ENCODE measurements at places on chromosomes 3 and 15.

DNA sequence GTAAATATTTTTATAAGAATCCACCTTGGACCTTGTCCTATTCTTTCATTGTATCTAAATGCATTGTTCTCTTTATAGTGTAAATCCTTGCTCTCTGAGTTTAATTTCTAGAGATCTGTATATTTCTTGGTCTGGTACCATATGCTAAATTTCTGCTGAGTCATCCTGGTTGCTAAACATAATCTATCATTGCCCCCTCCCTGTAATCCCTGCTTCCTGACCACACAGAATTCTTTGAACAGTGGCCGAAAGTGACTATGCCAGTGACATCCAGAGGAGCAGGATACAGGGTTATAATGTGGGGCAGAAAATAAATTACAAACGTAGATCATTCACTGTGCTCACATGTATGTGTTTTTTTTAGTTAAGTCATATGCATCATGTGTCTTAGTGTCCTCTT lies 143.1 kb downstream of the DIPK2A start:
- DNase-seq: no peak

DNA sequence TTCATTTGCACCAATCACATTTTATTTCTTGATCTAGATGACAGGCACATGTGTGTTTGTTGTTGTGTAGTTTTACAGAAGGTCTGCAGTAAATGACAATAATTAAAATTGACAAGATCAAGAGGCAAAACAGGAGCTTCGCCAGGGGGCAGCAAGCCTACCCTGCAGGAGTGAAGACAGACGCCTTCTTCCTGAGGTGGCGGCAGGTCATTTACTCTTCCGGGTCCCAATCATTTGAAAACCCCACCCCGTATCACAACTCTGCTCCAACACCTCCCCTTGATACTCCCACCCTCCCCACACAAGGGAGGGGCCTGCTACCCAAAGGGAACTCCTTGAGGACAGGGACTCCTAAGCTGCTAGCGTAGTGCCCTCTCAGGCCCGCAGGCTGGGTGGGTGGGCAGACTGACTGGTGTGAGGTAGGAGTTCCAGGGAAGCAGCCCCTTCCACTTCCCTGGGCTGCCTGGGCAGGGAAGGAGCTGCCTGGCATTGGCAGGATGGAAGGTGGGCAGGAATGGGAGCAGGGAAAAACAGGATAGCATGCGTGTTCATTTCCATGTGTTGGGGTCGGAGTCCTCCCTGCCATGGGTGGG lies 13.1 kb downstream of the CHDH start:
- DNase-seq: no peak

GRCh38 chr3:57688291-57688690 lies 4.6 kb downstream of the DENND6A start:
- DNase-seq: no peak

GRCh38 chr3:43752905-43753304 lies 62.2 kb downstream of the ABHD5 start:
- no peak for DNase-seq

DNA sequence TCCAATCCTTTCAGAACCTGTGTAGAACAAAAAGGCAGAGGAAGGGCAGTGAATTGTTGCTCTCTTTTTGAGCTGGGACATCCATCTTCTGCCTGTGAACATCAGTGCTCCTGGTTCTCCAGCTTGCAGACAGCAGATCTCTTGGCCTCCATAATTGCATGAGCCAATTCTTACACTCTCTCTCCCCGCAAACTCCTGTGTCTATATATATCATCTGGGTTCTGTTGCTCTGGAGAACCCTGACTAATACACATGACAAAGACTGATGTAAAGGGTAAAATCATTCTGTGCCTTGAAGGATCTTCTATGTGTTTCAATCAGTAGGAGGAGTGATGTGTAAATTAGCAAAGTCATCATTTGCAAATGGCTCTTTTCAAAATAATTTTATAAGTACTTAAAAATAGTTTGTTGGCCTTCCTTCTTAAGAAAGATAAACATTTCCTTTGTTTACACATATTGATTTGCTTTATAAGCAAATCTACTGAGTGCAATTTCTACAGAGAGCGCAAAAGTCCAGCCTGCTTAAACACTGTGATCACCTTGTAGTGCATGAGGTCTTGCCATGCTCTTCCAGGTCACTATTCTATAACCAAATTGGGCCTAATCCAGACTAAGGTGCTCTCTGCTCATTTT lies 154.9 kb upstream of the ANKRD28 start:
- no peak for DNase-seq

- DNase-seq: no peak
Observed at GRCh38 chr3:140715035-140715434, 37.2 kb downstream of the TRIM42 start.

DNA sequence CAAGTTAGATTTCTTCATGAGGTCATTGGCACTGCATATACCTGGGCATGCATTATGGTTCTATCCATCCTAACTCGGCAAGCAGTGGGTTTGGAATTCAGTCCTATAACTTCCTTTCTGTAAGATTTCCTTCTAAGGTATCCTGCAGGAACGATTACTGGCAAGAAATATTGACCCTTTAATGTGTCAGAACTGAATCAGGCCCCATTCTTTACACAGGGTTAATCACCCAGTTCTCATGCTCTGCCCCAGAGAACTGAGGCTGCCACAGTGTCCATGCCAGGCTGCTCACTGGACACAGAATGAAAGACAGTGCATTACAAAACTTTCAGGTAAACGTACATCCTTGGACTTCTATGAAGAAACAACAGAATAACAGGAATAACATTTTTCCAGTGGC lies 108.9 kb downstream of the RPL22L1 start:
- no peak for DNase-seq

DNA sequence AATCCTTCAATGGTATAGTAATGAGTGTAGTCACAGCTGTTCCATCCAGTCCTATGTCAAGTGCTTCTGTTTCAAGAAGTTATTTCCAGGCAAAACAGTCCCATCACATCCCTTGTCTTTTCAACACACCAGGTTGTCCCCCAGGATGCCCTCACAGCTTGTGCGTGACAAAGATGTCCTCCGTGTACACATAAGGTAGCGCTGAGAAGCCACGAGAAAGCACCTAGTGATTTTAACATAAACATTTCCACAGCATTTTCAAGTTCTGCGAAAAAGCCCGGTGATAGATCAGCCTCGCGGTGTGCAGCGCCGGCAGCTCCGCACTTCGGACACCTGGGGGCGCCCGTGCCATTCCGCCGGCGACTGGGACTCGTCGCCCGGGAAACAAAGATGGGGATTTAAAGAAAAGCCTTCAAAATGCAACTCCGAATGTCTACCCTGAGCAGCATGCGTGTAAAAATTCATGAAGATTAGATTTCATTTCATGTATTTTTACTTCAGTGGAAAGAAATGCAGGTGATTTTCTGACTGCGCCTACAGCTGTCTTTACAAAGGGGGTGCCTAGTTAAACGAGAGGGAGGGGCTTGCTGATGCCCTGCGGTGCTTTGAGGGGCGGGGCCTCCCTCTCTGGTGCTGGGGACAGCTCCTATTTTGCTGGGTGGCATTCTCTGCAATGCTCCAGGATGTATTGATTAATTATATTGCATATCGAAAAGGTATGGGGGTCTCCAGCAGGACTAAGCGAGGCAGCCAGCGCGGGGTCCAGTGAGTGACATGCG lies 49.9 kb downstream of the KY start:
- no peak for DNase-seq

DNA sequence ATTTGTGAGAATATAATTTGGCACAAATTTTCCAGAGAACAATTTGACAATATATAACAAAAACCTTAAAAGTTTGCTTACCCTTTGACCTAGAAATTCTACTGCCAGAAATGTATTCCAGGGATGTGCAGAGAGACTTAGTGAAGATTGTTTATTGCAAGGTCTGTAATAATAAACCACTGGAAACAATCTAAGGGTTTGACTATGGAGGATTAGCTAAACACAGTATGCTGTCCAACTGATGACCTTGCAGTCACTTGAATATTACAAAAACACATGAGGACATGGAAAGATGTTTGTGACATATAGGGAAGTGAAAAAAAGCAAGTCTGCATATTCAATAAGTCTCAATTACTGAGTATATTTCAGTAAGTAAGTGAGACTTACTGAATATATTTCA lies 48.1 kb upstream of the CDV3 start:
- DNase-seq: no peak

DNA sequence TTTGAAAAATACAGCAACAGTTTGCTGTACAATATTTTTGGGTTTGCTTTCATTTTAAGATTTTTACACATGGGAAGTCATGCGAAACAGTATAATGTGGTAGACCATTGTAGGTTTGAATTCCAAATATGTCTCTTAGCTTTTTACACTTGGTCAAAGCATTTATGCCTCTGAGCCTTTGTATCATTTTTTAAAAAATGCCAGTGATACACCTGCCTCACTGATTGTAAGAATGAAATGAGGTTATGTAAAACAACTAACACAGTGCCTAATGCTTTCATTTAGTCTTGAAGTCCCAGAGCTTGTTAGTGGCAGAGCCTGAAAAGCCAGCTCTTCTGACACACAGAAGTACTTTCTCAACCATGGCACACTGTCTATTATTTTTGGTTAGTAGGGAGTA lies 202.0 kb downstream of the UBE2E2 start:
- DNase-seq: no peak

GRCh38 chr15:52042051-52042851 lies 23.2 kb downstream of the MAPK6 start:
- DNase-seq: no peak

- no peak for DNase-seq
Observed at GRCh38 chr15:70337277-70338186, 239.8 kb upstream of the TLE3 start.

Measured in GM04503 (cell line).